Activated T-helper 1 cell treated with anti-CD3 and anti-CD28 coated beads, Interleukin-12 subunit alpha, Interleukin-12 subunit beta, Interleukin-2, Interleukin-4 antibody, amounts not matched to agents 30 ng/mL and 10 ng/mL and 1 ng/mL, durations not matched to agents 14 hours and 24 hours and 36 hours (primary cell): ENCODE measurements at places on chromosomes 6 and 20. TPM values are rescaled to one million over a fixed set of nuclear protein-coding genes. Genes with fewer than 3 reads are reported as not detected.

- DNase-seq = no peak
Observed at GRCh38 chr6:142822842-142823241, 122.1 kb downstream of the HIVEP2 start.

- DNase-seq = no peak
Observed at GRCh38 chr6:4316867-4317400, 181.6 kb upstream of the ECI2 start.

GRCh38 chr6:82017288-82017687 is 230.3 kb downstream of the IBTK start:
- no peak for DNase-seq

Gene CENPW
- 43.4 and 44.2 TPM in 2 replicates for total RNA-seq

Gene MCHR2
- total RNA-seq = not detected in 2 replicates
